Left hindlimb (tissue), 1 donor: ENCODE measurements at places on chromosomes 11 and 22.

DNA sequence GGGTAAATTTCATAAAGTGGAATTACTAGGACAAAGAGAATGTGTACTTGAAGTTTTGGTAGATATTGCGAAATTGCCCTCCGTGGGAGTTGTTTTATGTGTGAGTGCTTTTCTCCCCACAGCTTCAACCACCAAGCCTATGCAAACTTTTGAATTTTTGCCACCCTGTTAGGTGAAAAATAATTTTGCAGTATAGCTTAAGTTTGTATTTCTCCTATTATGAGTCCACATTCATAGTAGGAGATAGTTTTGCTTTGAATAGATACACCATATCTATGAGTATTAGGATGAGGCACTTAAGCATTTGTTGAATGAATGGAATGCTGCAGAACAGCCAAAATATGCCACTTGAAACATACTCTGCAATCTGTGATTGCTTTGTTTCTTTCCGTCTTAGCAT lies 43.6 kb downstream of the UVRAG start:
- no peak for DNase-seq

GRCh38 chr11:15266999-15267398 lies 152.3 kb downstream of the INSC start:
- no peak for DNase-seq

DNA sequence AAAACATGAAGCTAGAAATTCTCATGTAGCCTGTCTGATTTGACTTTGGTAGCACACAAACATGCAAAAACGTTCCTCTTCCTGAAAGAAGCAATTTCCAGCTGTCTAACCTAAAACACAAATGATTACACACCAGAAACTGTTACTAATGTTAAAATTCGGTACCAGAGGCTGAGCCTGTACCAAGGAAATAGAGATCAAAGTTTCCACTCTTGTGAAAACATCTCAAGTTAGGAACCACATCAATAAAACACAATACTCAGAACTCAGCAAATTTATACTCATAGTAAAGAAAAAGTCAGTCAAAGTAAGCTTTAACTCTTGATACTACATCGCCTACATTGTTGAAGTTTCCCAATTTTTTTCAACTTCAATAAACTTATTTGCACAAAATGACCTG lies 107.8 kb downstream of the FCHSD2 start:
- DNase-seq, result no peak

DNA sequence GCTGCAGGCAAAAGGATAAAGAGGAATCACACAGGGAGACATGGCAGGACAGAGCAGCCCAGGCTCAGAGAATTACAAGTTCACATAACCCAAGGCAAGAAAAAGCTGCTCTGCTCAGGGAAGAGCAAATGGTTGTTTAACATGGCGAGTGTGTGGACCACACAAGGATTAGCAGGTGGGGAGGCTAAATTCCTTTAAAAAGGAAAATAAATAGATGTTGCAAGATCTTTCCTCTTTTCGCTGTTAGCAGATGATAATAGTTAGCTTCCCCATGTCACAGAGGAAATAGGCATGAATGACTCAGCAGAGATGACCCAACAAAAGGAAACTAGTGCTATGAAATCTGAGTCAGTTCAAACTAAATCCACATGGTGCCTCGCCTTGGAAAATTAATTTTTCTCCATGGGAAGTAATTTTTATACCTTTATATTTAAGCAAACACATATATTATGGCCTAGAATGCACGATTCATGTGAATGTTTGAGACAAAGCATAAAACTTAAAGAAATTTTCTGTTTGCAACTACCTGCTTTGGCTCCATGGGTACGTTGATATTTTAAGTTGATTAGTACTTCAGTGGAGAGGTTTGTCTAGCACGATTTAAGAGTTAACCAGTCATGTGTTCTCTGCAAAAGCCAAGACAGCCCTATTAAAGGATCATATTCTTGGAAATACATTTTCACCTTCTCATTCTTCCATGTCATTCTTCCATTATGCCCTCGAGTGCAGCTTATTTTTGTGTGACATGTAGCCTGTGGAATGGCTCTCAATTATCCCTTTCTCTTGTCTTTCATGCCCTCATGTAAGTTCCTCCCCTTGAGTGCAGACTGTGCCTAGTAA lies 38.5 kb upstream of the FJX1 start:
- DNase-seq, result no peak

DNA sequence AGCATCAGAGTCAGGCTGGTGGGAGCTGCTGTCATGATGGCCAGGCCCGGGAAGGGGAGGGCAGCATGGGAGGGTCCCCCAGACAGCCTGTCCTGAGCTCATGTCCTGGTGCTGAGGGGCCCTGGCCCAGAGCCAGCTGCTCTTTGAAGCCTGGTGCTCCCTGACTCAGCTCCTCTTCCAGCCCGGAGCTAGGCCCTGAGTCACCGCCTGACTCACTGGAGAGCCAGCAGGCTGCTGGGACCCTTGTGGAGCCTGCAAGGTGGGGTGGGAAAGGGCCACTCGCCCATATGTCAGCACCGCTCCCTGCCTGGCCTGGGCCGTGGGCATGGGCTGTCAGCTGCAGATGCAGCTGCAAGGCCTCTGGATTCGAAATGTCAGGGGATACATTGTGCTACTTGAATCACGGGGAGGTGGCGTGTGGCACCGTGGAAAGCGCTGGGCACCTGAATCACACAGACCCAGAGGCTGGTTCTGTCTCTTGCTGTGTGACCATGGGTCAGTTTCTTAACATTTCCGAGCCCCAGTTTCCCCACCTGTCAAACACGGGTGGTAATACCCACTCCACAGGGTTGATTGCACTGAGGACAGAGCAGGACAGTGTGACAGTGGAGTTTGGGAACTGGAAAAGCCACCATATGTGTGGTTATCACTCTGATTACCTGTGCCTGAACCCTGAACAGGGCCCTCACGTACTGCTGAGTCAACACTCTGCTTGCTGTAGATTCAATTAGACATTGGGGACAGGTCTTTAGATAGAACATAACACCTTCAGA lies 4.4 kb downstream of the CACNA1I start:
- DNase-seq, result no peak

GRCh38 chr11:92667486-92668152 lies 301.8 kb upstream of the MTNR1B start:
- no peak for DNase-seq

DNA sequence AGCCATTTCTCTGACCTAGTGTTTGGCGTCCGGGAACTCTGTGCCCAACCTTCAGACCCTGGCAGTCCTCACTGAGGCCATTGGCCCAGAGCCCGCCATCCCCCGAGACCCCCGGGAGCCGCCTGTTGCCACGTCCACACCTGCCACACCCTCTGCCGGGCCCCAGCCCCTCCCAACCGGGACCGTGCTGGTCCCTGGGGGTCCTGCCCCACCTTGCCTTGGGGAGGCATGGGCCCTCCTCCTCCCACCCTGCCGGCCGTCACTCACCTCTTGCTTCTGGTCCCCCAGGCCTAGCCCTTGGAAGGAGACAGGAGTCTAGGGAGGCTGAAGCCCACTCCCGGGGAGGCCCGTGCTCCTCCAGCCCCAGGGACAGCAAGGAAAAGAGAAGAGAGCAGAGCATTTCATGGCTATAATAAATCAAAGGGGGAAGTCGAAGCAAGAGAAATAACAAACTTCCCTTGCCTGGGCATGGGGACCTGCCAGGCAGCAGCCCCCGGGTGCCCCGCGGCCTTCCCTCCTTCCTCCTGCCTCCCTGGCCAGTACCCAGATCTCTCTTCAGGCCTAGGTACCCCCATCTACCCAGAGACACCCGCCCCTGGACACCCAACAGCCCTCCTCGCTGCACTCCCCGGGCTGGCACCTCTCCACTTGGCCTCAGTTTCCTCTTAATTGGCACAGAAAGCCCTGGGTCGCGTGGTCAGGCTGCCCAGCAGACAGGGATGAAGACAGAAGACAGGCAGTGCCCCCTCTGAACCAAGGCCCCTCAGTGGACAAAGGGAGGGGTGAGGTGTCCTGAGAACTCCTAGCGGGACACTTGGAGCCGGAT lies 13.0 kb upstream of the SLC39A13 start:
- DNase-seq, result peak; percentile 32
